ENCODE measurements at places on chromosomes 1 and 21. TPM values are rescaled to one million over a fixed set of nuclear protein-coding genes. Genes with fewer than 3 reads are reported as not detected.

Gene DYNLT5
- not detected for total RNA-seq

Gene LRRC71
- total RNA-seq, result not detected

GRCh38 chr1:119731741-119732430, 20.2 kb downstream of the PHGDH start:
- DNase-seq, result no peak

DNA sequence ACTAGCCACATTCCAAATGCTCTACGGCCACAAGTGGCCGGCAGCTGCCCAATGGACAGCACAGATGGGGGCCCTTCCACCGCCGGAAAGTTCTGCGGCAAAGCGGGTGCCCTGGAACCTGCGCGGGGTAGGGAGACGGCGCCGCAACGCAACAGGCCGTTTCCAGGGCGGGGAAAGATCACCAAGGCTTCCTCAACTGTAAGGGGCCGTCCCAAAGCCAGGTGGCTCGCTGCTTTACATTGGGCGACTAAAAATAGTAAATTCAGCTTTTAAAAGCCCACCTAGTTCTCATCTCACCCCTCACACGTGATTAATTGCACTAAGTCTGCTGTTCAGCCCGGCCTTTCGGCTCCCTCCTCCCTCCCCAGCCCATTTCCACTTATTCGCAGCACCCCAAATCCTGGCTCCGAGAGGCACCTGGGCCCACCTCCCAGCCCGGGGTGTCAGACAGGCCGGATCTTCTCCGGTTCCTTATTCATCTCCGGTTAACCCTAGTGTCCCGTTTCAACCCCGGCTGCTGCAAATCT, 643 bp downstream of the CFAP298 start:
- DNase-seq, result no peak

DNA sequence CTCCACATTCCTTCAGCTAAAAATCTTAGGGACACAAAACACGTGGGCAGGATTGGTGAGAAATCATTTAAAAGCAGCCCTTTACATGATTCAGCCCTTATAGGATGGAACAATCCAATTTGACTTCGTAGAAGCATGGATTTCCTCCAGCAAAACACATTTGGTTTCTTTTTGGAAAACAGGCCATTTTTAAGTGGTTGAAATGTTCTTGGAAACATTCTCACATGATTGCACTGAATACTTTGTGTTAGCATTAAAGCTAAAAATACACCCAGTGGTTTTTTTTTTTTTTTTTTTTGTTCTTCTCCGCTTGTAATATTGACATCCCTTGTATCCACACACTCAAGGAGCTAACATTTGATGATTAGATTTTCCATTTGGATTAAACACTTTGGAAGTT, 42.1 kb upstream of the ABCG1 start:
- no peak for DNase-seq

DNA sequence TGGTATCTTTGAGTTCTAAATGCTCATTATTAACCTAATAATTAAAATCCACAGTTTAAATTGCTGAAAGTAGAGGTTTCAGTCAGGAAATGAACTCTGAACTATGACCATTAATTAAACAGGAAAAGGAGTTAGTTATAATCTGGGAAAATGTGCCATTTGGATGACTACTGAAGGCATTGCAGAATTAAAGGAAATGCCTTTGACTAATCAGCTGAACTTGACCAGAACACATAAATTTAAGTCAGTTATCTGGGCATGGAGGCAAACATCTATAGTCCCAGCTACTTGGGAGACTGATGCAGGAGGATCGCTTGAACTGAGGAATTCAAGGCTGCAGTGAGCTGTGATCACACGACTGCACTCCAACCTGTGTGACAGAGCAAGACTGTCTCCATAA, 31.9 kb downstream of the SLC44A5 start:
- DNase-seq, result no peak
